ENCODE measurements at places on chromosomes 4 and X.

GRCh38 chrX:23656684-23657083 is 10.6 kb upstream of the PRDX4 start:
- no peak for DNase-seq

GRCh38 chr4:21896767-21897166 is 51.8 kb downstream of the KCNIP4 start:
- no peak for DNase-seq

- DNase-seq, result no peak
These were observed 25.3 kb upstream of the GABRE start for GRCh38 chrX:151999813-152000212.

- DNase-seq, result no peak
These were observed 98.5 kb downstream of the ADGRA3 start for GRCh38 chr4:22417408-22417807.

GRCh38 chr4:75030649-75031235 is 97.8 kb downstream of the PARM1 start:
- no peak for DNase-seq

DNA sequence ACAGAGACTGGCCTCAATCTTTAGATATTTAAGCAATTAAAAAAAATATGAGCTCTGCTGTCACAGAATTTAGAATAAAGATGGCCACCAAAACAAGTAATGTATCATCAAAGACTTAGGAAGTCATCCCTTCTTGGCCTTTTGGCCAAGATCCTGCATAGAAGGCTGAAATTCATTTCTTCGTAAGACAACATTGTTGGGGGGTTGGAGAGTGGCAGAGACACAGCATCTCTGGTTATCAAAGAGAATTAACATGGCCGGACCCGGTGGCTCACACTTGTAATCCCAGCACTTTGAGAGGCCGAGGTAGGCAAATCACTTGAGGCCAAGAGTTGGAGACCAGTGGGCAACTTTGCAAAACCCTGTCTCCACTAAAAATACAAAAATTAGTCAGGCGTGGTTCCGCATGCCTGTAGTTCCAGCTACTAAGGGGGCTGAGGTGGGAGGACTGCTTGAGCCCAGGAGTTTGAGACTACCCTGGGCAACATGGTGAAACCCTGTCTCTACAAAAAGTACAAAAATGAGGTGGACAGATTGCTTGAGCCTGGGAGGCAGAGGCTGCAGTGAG is 4.0 kb downstream of the PPM1K start:
- DNase-seq, result no peak

DNA sequence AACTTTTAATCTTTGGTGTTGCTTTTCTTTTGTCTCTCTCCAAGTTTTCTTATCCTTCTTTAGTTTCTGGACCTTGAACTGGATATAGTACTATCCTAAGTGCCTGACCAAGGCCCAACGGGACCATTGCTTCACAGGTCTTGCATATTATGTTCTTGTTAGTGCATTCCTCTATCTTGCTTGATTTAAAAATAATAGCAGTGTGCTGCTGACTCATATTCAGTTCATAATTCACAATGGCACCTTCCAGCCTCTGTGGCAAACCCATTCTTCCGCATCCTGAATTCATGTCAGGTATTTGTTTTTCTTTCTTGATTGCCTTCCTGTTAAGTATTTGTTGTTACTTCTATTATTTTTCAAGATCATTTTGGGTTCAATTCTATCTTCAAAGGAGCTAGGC is 197.1 kb upstream of the GIMD1 start:
- DNase-seq, result no peak

GRCh38 chrX:134929808-134930207 is 61.0 kb upstream of the SMIM10 start:
- peak; percentile 22 for DNase-seq

DNA sequence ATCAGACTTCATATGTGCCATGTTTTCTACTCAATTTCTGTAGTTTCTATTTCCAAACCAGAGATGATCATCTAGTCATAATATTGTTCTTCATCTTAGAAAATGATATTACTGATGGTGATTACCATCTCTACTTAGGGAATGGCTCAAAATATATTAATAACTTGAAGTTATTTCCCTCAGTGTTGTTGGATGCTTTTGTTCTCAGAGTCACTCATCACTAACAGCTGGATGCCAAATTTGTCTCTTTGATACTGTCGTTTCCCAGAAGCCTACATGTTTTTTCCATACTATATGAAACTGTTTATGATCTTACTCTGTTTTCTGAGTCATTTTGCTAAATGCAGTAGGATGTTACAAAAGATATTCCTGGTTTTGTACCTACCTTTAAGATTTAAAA is 8.9 kb downstream of the PGAM4 start:
- peak; percentile 14 for DNase-seq

DNA sequence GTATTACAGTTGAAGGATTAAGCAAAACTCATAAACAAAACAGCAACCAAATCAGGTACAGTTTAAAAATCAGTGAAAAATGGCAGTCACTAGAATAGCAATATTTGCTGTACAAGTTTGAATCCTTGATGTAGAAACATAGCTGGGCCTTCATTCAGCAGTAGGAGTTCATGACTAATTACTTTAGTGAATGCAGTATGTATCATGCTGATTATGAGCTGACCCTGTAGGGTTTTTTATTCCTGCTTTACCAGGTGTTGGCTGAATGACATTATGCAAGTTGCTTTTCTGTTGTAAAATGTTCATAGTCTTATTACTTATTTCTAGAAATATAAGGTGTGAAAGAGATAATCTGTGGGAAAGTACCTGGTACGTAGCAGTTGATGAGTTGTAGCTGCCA is 179.6 kb downstream of the CCSER1 start:
- no peak for DNase-seq

DNA sequence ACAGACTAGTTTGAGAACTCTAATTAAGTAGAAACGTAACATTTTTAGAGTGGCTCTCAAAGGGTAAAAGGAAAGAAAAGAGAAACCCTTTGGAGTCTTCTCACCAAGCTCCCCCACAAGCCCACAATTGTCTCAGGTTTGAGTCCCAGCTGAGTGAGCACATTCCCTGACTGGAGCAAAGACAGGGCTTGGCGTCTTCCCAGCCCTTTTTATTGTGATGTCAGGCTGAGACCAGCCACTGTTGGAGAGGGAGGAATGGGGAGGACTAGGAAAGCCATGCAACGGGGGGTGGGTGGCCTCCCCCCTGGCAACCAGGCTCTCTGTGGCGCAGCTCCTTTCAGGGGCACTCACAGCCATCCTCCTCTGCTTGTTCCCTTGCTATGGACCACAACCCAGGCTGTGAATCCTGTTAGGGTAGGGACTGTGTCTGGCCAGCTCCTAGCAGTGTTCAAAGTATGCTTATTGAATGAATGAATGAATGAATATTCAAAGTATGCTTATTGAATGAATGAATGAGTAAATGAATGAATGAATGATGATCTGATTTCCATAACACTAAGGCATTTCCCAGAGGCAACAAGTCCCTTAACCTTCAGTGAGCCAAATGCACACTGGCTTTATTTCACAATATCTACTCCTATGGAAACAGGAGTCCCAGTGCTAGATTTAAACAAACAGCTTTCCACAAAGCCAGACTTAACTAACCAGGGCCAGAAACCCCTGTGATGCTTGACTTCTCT is 413.3 kb downstream of the MID1IP1 start:
- no peak for DNase-seq

GRCh38 chrX:140500441-140500840 is 4.4 kb downstream of the SOX3 start:
- DNase-seq, result no peak

DNA sequence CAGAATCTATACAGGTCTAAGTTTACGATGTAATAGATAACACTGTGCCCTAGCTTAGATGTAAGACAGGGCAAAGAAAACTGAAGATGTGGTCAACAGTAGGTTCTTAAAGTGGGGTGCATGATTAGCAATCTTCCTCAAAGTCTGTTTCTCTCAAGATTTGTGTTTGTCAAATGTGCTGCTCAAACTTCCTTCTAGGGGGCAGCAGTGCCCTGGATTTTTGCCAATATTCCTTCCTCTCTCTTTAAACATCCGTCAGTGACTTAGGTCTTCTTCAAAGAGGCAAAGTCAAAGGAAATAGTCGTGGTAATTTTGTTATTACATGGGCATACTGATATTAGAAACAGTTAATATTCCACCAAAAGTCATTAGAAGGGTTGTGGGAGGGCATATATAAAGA is 4.2 kb upstream of the PDHA2 start:
- DNase-seq, result peak; percentile 0

GRCh38 chr4:148420397-148420796 is 21.8 kb downstream of the NR3C2 start:
- no peak for DNase-seq

GRCh38 chrX:120274958-120275357 is 24.3 kb downstream of the ZBTB33 start:
- DNase-seq, result no peak

DNA sequence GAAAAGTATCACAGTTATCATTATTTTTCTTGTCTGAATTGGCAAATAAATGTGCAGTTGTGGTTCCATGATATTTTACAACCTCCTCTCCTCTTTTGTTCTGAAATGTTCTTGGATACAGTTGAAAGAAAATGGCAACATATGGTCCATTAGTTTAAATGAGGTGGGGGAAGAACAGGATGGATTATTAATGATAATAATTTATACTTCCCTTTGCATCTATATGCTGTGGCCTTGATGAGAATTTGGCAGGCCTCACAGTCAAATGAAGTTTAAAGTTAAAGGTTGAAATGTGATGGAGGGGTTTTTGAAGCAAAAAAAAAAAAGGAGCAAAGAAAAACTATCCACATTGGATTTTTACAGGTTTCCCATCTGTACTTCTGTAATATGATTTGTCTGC is 946.3 kb upstream of the INTU start:
- no peak for DNase-seq

GRCh38 chr4:87188048-87188447 is 32.4 kb downstream of the KLHL8 start:
- DNase-seq, result no peak

- peak; percentile 3 for DNase-seq
These were observed 74.8 kb upstream of the PASD1 start for GRCh38 chrX:151488677-151489076.

DNA sequence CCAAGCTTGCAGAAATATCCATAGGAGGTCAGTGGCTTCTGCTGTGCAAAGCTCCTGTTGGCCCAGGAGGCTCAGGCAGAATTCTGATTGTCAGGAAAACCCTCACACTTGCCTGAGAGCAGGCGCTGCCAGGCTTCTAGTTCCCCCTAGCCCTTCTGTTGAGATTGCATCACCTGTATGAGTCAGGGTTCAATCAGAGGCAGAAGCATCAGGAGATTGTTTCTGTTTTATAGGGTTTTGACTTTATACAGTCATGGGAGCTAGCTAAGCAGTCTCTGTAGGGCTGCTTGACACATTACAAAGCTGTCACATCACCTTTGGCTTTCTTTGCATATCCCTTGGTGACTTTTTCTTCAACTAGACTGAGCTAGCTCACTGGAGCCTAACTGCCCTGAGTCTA is 27.8 kb downstream of the DIPK2B start:
- DNase-seq, result peak; percentile 3

GRCh38 chr4:69060651-69061308 is 35.5 kb upstream of the UGT2B7 start:
- DNase-seq, result no peak

DNA sequence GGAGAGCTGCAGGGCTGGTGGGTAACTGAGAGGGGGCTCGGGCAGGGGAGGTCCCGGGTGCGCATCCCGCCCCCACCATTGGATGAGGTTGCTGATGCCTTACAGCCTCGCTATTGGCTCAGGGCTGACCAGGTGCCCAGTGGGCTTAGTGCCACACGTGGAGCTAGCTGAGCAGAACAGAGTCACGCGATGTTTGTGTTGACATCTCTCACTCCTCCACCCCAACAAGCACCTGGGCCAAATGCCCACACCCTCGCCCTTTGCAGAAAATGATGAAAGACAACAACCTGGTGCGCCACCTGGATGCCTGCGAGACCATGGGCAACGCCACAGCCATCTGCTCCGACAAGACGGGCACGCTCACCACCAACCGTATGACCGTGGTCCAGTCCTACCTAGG is 31.8 kb downstream of the ATP2B3 start:
- DNase-seq, result no peak
